Activated T-cell treated with anti-CD3 and anti-CD28 coated beads, Interleukin-2, amount 50 U/mL, for 48 hours (primary cell): ENCODE measurements at places on chromosomes 7 and 10.

DNA sequence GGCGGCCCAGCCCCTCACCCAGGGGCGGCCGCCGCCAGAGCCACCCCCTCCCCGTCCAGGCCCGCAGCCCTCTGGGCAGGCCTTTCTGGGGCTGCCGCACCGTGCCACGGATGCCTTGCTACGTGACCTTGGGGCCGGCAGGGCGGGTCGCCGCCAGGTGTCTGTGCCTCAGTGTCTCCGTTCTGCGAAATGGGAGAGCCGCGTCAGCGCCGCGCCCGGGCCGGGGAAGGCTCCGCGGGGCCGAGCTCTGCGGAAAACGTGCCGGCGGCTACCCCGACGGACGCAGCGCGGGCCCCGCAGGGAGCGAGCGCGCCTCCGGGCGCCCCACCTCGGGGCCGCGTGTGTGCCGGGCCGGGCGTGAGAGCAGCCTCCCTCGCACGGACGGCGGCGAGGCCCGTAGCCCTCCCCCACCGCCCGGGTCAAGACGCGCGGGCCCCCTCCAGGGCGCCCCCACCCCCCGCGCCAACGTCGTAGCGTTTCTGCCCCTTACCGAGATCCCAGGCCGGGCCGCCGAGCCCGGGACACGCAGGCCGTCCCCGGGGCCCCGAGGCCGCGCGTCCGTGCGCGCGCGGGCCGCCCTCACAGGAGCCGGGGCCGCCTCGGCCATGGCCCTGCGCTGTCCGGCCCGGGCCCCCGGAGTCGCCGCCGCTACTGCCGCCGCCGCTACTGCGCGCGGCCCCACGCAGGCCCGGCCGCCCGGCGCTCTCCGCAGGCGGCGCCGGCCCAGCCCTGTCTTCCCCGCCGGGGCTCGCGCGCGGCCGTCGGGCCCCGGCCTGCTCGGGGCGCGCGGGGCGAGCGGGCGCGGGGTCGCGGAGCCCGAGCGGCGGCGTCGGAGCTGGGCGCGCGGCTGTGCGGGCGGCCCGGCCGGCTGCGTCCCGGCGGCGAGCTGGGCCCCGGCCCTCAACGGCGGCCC is 1.1 kb downstream of the ZNF777 start:
- peak; percentile 48 for DNase-seq

- DNase-seq = no peak
These were observed 78.1 kb downstream of the CDH23 start for GRCh38 chr10:71474702-71475242.

DNA sequence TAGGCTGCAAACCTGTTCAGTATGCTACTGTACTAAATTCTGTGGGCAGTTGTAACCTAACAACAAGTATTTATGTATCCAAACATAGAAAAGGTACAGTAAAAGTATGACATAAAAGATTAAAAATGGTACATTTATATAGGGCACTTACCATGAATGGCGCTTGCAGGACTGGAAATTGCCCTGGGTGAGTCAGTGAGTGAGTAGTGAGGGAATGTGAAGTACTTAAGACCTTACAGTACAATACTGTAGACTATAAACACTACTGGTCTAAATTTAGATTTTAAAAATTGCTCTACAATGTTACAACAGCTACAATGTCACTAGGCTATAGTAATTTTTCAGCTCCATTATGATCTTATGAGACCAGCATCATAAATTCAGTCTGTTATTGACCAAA is 146.0 kb upstream of the GNAI1 start:
- no peak for DNase-seq

GRCh38 chr10:60148266-60148840 is 241.3 kb downstream of the ANK3 start:
- no peak for DNase-seq

DNA sequence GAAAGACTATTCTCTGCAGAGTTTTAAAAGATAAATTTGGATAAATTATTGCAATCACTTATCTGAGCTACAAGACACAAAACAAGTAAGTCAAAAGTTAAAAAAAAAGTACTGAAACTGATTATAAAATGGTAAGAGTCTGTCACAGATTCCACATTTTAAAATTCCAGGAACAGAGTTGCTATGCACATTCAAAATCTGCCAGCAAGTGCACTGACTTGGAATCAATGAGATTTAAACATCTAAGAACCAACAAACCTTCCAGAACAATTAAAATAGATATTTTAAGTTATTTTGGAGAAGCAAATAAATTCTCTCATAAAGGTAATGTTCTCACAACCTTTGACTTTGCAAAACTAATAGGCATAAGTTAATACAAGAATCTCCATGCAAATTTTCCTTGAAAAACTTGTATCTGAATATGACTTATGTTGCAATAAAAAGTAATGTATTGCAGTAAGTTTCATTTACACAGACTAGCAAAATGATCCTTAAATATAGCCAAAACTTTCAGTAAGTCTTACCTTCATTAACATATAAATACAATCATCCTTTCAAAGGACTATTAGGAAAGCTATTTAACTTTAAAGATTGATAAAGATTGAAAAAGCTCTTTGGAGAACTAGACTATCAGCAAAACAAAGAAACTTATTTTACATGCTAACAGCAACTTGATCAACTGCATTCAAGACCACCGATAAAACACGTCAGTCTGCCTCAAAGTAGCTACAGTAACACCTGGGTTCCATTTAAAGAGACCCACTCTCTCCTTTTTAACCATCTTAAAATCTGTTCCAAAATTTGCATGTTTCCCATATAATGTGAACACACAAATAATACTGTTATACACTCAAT is 4.4 kb downstream of the ETV1 start:
- no peak for DNase-seq

DNA sequence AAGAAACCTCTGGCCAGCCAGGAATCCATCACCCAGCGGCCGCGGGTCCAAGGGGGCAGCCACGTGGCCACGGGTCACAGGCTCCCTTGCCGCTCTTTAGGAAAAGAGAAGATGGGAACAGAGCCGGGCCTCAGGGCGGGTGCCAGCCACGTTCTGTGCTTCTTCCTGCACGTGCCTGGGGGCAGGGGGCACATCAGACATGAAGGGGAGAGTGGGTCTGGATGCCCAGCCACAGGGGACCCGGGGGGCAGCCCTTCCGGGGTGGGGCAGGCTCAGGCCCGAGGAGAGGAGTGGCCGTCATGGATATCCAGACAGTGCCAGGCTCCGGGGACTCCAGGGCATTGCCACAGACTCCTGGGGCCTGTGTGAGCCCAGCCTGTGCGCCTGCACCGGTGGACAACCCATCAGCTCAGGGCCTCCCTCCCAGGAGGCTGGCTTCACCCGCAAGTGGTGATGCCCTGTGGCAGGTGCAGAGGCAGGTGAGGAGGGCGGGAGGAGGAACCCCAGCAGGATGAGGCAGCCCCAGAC is 31.0 kb upstream of the ADGRA1 start:
- DNase-seq = no peak

DNA sequence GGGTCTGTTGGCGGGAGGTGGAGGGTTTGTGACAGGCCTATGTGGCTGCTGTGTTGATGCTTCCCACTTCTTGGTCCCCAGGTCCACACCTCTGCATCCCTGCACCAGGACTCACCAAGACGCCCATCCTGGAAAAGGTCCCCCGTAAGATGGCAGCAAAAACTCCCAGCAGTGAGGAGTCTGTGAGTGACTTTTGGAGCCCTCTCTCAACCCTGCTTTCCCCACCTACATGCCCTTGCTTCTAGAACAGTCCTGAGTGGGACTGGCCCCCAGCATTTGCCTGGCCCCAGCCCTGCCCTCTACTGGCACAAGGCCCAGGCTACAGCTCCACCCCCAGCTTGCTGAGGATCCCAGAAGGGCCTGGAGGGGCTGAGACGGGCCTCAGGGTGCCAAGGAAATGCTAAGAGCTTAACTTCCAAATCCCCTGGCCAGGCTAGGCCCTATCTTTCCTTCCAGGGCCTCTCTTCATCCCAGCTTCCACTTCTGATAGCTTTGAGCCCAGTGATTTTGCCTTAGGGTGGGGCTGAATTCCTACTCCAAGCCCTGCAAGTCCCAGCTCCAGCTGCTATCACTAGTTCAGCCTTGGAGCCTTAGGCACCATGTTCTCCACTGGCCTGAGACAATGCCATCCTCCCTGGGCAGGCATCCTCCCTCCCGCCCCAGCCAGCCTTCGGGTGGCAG is 2.7 kb downstream of the CHAT start:
- no peak for DNase-seq

DNA sequence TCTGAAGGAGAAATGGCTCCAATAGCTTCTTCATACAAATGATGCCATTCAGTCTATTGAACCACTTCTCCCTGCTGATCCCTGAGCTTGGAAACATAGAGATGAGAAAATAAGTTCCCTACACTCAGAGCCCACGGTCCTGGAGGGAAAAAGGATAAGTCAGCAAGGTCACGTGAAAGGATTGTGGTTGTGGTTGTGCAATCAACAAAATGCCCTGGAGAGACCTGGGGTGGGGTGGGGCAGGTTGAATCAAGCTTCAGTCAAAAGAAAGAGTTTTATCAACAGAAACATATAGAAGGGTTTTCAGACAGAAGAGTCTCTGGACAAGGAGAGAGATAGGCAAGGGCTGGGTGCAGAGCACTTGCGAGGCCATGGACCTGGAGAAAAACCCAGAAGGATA is 30.1 kb downstream of the C10orf90 start:
- no peak for DNase-seq

DNA sequence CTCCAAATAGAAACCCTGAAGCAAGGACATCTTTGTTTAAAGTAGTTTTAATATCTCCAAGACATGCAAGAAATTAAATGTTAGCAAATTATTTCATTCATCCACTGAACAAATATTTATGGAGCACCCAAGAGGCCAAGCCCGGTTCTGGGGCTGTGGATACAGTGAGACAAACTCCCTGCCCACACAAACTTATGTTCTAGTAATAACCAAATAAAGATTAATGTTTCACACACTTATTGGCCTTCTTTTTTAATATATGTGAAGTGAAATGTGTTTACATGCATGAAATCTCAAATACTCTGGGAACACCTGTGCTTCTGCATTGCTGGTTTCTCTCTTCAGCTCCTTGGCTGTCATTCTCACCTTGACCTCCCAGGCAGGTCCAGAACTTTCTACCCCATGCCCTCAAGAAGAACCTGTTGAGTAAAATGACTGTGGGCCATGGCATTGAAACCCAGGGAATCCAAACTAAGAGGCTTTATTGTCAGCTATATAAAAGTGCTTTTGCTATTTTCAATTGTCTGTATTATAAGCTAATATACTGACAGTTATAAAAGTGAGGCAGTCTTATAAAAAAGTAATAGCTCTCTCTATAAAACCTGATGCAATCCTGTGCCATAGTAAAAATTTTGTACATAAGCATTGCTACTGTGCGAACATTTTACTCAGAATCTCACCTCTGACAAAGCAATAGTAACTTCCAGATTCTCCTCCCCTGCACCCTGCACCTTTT is 43.7 kb downstream of the SVIL start:
- no peak for DNase-seq

DNA sequence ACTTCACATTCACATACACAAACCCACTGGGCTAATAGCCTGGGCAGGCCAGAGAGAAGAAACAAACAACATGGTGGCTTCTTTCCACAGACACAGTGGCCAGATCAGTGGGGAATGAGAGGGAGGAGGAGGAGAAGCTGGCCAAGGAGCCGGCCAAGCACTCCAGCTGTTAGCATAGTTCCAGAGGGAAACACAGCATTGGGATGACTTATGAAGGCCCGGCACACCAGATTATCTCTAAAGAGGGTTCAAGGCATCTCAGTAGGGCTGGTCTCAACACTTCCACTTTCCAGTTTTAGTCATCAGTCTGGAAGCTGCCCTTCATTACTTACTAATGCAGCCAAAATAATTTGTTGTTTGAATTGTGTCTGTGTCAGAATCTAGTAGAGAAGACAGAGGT is 42.1 kb upstream of the GPR26 start:
- no peak for DNase-seq

DNA sequence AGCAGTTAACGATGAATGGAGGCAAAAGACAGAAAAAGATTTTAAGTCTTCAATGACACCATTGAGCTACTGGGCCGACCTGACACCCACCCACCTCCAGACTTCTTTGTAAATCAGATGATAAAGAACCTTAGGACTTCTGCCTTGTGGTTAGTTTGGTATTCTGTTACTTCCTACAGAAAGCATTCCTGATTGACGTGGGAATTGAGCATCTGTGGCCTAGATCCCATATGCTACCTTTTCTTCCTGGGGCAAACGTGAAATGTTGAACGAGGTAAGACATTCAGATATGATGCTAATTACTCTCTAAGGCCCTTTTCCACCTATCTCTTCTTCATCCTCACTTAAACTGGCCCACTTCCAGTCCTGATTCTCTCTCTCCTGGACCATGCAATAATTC is 10.2 kb downstream of the PRLHR start:
- DNase-seq = no peak

DNA sequence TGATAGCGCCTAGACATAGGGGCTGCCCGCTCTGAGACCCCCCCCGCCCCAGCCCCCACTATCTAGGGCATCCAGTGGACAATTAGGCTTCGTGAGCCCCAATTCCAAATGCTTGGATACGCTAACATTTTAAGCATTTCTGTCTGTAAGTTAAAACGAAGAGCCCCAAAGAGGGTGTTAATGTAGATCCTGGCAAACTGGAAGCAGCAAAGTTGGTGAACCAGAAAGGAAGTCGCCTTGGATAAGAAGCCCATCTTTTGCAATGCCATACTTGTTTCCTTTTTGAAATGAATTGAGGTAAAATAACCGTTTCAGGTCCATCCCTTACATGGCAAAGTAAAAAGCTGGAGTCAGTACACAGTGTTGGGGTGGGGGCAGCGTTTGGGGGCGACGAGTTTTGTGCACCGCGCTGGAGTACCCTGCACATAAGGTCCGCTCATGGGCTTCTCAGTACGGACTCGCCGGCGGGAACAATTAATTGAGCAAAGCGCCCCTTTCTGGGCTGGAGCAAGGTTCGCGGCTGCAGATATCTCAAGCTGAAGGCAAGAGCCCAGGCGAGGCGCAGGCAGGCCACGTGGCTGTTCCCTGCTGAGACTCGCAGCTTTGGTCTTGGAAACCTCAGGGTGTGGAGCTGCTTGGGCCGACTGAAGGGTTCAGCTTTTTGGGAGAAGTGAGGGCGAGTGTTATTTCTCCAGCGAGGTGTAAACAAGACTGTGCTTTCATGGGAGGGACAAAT is 1.4 kb upstream of the TWIST1 start:
- DNase-seq = no peak

DNA sequence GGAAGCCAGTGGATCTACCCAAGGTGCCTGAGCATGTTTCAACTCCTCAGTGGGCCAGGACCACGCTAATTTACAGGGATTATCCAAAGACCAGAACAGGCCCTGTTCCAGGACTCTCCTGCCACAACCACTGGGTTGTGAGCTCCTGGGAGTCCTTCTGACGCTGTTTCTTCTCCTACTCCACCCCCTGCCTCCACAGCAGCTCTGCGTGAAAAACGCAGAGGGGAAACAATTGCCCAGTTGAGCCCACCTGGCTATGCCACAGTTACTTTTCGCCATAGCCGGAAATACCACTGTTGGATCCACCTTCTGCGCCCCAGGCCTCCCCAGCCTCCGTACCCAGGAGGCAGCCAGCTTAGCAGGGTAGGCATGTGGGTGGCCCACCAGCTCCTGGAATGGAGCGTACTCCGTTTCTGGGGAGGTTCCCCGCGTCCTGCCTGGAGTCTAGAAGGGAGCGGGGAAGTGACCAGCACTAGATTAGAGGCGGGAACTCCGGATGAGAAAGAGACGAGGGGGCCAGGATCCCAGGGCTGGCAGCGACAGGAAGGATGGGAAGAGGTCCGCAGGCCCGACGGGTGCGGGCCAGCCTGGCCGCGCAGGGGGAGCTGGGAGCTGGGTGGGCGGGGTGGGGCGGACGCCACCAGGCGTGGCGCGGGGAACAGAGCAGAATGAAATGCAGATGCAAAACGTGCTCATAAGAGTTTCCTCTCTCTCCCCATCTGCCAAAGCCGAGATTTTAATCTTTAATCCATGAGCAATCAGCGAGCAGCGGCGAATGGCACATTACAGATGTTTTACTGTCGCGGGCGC is 32.1 kb upstream of the PAX2 start:
- DNase-seq = no peak

- DNase-seq = no peak
These were observed 512.6 kb downstream of the PTPRN2 start for GRCh38 chr7:158074896-158075632.
